ENCODE measurements at places on chromosomes 12 and 14.
A peak's percentile ranks its signal among the peaks of the same experiment; 100 is the strongest.

DNA sequence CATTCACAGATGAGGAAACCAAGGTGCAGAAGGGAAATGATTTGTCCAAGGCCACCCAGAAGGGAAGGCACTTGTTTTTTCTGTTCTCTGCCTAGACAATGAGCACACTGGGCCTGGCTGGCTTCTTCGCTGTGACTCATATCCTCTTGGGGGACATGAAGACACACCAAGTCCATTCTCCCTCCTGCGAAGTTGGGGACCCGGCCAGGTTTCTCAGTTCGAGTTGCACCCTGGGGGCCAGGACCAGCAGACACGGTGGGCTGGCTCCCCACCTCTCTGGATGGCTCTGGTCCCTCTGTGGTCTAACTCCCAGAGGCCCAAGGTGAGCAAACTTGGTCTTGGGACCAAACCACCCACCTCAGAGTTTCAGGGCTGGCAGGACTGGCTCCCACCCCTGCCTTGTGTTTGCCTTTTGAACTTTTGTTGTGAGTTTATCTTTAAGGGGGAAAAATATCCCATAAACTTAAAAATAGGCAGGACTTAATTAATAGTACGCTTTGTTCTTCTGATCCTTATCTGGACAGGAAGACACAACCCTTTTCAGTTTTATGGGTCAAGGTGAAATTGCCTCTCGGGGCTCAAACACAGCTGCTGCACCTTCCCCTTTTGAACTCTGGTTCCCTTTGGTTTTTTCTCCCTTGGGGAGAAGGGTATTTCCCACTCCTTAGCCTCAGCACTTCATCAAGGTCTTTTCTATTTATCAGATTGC, 9.0 kb upstream of the MLEC start:
- DNase-seq = peak; percentile 33

- DNase-seq = no peak
Observed at GRCh38 chr12:72272731-72273498, 745 bp downstream of the TRHDE start.

DNA sequence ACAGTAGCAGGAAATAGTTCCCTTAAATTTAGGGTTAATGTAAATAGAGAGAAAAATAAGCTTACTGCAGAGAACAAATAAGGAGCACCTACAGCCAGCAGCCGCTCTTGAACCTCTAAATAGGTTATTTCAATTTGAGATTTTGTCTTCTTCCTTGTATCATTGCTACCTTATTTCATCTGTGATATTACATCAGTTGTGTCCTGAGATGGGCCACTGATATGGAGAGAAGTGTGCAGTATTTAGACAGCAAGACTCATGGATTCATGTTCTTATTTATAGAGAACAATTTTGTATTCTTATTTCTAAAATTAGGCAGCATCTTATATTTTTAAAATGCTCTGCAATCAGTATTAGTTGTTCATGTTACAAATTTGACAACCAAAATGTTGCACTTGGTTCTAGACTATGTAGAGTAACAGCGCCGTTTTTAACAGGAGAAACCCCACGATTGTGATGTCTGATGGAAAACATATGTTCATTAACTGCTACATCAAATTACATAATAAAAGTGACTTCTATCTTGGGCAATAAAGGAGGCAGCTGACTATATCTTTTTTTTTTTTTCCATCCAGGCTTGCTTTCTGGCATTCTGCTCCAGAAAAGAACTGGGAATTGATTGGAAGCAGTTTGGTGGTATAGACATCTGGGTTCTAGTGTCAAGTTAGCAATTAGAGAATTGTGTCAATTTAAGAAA, 117.9 kb downstream of the CAND1 start:
- no peak for DNase-seq

DNA sequence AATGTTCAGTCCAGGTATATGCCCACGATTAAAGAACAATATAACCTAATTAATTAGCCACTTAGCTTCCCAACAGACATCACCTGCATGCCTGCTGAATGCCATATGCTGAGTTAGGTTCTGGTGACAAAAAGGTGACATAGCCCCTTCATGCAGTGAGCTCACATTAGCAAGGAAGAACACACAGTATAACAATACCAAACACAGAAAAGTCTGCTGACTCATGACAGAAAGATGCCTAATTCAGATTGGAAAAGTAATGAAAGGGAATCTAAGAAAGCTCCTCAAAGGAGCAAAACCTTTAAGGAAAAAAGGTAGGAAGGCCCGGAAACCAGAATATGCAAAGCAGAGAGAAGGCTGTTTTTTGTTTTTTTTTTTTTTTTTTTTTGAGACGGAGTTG, 59.0 kb downstream of the FERMT2 start:
- no peak for DNase-seq

- DNase-seq = no peak
Observed at GRCh38 chr14:56975521-56975920, 165.2 kb upstream of the OTX2 start.

DNA sequence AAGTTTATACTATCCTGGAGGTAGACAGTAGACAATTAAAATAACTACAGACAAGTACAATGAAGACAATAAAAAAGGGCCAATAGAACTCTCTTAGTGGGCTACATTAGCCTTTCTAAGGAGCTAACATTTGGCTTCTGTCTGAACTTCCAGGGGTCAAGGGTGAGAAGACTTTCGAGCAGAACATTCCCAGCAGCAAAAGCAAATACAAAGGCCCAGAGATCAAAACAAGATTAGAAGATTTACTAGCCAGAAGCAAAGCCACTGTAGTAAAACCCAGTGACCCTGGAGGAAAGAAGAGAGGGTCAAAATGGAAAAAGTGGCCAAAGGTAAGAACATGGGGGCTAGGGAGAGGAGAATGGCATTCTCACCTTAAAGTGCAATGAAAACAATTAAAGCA, 63.2 kb downstream of the ATP2B1 start:
- no peak for DNase-seq

GRCh38 chr12:75602106-75602505, 90.7 kb upstream of the KRR1 start:
- no peak for DNase-seq

DNA sequence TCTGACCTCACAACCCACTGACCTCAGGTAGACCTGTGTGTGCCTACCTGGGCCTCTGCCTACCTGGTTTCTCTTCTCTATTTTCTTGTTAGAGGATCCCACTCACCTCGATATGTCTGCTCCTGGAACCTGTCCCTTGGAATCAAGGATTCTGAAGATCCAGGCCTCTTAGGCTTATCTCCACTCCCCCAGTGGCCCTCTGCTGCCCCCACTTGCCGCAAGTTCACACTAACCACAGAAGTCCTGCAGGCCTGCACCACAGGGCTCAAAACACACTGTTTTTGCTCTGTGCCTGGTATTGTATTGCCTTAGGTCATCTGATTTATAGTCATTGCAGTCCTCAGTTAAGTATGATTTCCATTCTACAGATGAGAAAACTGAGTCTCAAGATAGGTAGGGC, 15.3 kb upstream of the NRXN3 start:
- DNase-seq = peak; percentile 34

GRCh38 chr12:75236206-75236605, 26.6 kb upstream of the KCNC2 start:
- no peak for DNase-seq

- DNase-seq = no peak
Observed at GRCh38 chr12:5273709-5274108, 158.2 kb upstream of the NTF3 start.

- DNase-seq = no peak
Observed at GRCh38 chr14:94066089-94066676, 14.8 kb downstream of the DDX24 start.

DNA sequence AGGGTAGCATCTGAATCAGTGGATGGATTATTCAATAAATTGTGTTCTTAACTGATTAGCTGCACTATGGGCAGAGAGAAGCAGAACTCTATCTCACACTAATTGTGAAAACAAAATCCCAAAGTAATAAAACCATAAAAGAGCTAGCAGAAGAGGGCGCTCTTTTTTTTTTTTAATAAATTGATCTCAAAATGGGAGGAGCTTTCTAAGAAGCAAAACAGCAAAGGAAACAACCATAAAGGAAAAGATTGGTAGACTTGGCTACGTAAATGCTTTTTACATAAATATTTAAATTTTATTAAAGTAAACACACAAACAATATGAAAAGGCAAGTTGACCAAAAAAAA, 1.5 kb upstream of the TM7SF3 start:
- DNase-seq = peak; percentile 75

DNA sequence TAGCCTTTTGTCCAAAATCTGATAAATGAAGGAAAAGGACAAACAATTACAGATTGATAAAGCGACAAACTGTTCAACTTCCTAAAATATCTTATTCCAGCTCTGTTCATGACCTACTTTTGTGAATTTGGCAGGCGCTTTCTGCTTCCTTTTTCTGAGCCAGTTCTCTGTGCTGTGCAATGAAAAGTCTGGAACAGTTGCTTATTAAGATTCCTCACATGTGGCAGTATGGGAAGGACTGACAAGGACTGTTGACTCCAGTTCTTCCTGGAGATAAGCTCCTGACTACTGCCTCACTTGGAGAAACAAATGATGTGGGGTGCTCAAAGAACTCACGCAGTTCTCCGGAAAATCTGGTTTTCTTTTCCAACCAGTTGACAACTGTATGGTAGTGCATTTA, 58.3 kb upstream of the ANP32D start:
- no peak for DNase-seq

DNA sequence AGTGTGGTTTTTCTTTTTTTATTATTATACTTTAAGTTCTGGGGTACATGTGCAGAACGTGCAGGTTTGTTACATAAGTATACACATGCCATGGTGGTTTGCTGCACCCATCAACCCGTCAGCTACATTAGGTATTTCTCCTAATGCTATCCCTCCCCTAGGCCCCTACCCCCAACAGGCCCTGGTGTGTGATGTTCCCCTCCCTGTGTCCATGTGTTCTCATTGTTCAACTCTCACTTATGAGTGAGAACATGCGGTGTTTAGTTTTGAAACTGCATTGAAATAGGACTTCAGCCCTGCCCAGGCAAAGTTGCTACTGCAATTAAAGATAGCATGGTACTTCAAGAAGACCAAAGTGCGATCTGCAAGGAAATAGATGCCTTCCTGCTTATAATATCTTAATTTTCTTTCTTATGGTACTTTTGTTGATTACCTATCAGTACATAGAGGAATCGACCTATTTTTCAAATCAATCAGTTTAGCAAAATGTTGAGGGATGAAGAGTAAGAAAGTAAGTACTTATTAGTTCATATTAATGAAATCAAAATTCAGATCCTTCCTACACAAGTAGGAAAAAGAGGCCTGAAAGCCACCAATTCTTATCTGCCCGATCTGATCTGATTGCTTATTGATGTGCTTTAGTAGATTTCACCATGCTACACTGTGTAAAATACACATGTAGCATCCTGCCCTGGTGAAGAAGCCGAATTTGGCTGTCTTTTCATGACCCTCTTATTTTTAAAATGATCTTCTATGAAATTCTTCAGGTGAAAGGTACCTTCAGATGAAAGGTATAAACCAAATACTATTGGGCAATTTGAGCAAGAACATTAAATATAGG, 1.6 kb downstream of the LTA4H start:
- peak; percentile 13 for DNase-seq

DNA sequence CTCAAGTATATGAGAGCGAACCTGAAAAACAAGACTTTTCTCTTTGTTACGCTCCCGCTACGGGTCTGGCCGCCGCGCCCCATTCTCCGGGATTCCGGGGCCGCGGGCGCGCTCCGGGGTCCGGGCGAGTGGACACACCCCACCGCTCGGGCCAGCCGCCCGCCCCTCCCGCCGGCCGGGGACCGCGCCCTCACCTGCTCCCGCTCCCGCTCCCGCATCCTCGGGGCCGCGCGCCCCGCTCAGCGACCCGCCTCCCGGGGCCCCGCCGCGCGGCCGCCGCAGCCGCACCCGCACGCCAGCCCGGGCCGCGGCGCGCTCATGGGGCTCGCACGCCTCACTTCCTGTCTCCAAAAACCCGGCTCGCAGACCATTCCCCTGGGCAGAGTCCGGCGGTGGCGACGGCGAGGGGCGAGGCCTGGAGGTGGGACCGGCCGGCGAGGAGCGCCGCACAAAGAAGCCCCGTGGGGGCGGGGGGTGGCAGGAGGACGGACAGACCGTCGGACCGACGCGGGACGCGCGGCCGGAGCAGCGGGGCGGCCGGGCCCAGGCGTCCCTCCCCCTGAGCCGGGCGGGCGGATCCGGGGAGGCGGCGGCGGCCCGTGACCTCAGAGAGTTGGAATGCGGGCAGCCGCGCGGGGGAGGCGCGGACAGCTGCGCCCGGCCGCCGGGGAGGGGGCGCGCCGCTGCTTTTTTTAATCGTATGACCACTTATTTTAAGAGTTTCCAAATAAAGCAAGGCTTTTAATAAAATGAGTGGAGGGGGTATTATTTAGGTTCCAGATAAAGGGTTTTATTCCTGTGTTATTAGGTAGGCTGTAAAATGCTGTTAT, at the start of gene PTPN21:
Gene PTPN21 (minus strand): TSS at position 551 of the 830 bp plus-strand sequence. CDS start 4,590 bp downstream, outside the sequence.
- DNase-seq = peak; percentile 77

Data from ACHN (cell line).